ENCODE measurements at places on chromosomes 13 and 19.
A peak's percentile ranks its signal among the peaks of the same experiment; 100 is the strongest.

GRCh38 chr19:10422846-10423245 lies 2.5 kb downstream of the PDE4A start:
- DNase-seq = no peak

GRCh38 chr13:113367020-113367560 lies 3.2 kb upstream of the GRTP1 start:
- DNase-seq = no peak

DNA sequence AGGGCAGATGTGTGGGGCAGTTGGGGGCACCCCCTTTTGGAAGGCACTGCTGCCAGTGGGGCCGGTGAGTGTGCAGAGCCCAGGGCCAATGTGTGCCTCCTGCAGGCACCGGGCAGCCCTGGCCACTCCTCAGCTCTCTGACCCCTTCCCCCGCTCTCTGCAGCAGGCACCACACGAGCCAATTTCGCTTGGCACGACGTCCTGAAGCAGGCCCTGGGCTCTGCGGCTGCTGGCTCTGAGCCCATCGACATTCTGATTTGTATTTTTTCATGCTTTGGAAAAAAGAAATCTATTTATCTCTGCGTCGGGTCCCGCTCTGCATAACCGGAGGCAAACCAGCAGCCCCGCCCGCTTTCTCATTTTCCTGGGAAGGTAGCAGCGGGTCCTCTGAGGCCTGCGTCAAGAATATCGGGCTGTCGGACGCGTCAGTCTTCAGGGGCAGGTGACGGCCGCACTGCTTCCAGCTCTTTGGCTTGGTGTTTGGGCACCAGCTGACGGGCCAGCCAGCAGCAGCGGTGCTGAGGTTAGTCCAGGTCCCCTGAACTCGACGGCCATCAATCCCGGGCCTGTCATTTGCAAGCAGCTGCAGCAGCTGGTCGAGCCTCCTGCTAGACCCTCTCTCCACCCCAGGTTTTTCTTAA lies 134.3 kb downstream of the KDM4B start:
- no peak for DNase-seq

DNA sequence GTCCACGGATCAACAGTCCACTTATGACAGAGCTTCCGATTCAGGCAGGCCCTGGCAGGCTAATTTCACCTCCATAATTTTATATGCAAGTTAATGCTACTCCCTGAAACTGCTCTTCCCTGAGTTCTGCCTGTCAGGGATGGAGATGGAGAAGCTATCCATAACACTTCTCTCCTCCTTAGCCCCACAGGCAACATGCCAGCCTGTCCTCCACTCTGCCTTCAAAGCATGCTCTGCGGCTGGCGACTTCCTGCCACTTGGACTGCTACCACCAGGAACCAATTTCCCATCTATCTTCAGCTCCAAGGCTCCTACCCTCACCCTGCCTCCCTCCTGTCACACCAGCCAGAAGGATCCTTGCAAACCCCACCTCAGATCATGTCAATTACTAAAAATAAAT lies 35.4 kb downstream of the GSX1 start:
- no peak for DNase-seq

GRCh38 chr19:44731081-44731480 lies 17.4 kb upstream of the BCL3 start:
- no peak for DNase-seq

GRCh38 chr13:111484959-111485358 lies 164.5 kb downstream of the TEX29 start:
- DNase-seq = no peak

- peak; percentile 50 for DNase-seq
Observed at GRCh38 chr13:73268306-73268705, 209.5 kb downstream of the KLF5 start.

- no peak for DNase-seq
Observed at GRCh38 chr19:22634450-22634827, 315 bp downstream of the ZNF492 start.

DNA sequence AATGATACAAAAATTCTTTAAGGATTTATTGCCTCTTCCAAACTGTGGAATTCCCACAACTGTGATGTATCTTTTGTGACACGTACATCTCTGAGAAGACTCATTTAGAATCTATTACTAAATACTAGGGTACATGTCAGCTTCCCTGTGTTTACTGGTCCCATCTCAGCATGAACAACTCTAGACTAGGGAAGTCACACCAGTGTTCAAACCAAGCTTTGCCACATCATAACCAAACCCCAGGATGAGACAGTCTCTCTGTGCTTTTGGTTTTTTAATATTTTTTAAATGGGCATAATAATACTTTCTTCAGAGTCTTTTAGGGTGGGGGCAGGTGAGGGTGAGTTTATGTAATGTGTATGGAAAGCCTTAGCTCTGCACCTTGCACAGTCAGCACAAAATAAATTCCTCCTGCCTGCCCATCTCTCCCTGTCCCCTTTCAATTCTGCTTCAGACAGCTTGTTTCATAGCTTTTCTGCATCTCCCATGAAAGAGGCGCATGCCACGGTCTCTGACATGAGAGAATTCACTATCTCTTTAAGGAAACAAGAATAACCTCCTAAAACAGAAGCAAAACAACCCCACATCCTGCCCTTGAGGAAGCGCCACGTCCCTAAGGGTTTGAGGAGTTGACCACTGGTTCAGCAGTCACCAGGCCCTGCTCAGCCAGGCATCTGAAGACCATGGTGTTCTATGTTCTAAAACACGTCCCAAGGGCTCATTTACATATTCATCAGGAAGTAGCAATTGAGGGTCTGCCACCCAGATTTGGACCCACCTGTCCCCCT lies 174.5 kb downstream of the USP12 start:
- DNase-seq = no peak

DNA sequence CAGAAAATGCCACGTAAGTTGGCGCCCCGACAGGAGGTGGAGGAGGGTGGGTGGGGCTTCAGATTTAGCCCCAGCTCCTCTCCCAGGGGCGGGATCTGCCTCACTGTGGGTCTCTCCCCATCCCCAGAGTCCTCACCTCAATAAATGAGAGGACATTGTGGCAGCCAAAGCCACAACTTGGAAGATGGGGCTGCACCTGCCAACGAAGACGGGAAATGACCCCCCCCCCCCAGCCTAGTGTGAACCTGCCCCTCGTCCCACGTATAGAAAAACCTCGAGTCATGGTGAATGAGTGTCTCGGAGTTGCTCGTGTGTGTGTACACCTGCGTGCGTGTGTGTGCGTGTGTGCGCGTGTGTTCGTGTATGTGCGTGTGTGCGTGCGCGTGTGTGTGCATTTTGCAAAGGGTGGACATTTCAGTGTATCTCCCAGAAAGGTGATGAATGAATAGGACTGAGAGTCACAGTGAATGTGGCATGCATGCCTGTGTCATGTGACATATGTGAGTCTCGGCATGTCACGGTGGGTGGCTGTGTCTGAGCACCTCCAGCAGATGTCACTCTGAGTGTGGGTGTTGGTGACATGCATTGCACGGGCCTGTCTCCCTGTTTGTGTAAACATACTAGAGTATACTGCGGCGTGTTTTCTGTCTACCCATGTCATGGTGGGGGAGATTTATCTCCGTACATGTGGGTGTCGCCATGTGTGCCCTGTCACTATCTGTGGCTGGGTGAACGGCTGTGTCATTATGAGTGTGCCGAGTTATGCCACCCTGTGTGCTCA lies 1.5 kb upstream of the TRAPPC5 start:
- no peak for DNase-seq

DNA sequence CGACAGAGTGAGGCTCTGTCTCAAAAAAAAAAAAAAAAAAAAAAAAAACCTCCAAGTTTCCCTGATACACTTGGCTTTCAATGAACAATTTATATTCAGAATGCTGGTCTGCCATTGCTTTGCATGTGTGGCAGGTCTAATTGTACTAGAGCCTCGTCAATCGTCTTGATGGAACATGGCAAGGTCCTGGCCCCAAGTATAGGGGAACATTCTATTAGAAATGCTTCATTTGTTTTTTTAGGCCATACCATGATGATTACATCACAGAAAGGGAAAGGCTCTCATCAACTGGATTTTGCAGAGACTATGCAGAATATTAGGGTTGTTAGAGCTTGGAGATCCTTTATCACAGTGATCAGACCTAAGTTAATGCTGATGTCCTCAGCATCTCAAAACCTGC lies 28.0 kb downstream of the SPRY2 start:
- DNase-seq = peak; percentile 14

DNA sequence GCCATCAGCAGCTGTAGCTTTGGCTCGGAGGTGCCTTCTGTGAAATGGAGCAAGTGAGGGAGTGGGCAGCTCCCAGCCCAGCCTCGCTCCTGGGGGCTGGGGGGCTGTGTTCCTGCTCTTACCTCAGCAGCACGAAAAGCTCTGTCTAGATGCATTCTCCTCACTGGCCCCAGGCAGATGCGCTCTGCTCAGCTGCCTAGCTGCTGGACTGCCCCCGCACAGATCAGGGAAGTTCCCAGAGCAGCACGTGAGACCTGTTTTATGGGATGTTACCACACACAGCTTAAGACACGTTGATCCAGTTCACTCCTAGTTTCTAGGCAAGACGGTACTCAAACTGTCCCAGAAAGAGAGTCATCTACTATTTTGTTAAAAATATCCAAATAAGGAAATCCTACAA lies 13.6 kb downstream of the LCP1 start:
- no peak for DNase-seq

GRCh38 chr13:99517577-99517976 lies 16.3 kb downstream of the TM9SF2 start:
- DNase-seq = no peak
